ENCODE measurements at places on chromosomes 11 and 22. TPM values are rescaled to one million over a fixed set of nuclear protein-coding genes. Genes with fewer than 3 reads are reported as not detected.

GRCh38 chr11:12403997-12404350, 26.6 kb downstream of the PARVA start:
- ATAC-seq: no peak

POTEH gene
- not detected for total RNA-seq

DNA sequence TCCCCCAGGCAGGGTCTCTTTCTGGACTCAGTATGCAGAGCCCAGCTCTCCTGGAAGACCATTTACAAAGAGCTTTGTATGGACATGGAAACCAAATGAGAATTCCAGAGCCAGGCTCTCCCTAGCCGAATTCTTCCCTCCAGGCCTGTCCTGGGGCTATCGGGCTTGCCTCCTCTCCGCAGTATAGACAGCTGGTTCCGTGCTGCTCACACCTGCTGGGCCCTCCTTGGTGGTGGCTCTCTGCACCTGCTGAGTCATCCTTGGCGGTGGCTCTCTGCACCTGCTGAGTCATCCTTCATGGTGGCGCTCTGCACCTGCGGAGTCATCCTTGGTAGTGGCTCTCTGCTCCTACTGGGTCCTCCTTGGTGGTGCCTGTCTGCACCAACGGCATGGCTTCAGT, 743.5 kb downstream of the BRD1 start:
- ATAC-seq: no peak

DNA sequence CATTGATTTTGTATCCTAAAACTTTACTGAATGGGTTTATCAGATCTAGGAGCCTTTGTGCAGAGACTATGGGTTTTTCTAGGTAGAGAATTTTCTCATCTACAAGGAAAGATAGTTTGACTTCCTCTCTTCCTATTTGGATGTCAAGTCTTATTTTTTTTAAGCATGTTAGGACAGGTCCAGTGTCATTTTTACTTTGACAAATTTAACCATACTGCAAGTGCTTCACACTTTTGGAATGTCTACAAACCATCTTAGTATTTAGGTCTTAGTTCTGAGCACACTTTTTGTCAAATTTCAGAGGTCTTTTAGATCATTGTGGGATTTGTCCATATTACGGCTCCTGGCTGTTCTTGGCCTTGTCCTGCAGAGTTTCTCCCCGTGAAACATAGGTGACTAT, 715.2 kb upstream of the RAG2 start:
- no peak for ATAC-seq

DNA sequence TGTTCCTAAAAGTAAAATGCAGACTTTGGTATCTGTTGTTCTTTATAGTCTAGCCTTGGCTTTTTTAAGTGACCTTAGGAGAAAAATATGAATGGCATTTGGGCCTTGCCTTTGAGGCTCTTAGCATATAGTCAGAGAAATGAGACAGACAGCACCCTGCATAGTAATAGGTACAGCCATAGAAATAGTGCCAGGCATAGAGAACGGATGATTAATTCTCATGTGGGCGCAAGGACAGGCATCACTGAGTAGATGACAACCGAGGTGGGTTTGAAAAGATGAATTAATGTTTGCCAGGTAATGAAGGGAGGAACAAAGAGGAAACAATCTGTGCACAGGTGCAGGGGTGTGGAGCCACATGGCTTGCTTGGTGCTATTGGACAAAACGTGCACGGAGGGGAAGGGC, 90.5 kb downstream of the BMAL1 start:
- no peak for ATAC-seq

TESMIN gene
- total RNA-seq: 6.4 TPM

TNNI2 gene
- total RNA-seq: not detected

GRCh38 chr11:47270331-47271271, 668 bp downstream of the MADD start:
- peak; percentile 4 for ATAC-seq

CSF2RB gene
- not detected for total RNA-seq

- ATAC-seq: peak; percentile 92
Observed at GRCh38 chr11:44793350-44794090, 66.8 kb downstream of the TSPAN18 start.

- ATAC-seq: no peak
Observed at GRCh38 chr11:117092951-117093590, 5.2 kb downstream of the SIK3 start.

- ATAC-seq: peak; percentile 51
Observed at GRCh38 chr22:45452565-45453379, 39.3 kb downstream of the RIBC2 start.

- no peak for ATAC-seq
Observed at GRCh38 chr11:94928117-94928990, 45.0 kb downstream of the CWC15 start.

ANO1 gene
- total RNA-seq: 0.22 TPM

ZFTA gene
- 42.4 TPM for total RNA-seq

DNA sequence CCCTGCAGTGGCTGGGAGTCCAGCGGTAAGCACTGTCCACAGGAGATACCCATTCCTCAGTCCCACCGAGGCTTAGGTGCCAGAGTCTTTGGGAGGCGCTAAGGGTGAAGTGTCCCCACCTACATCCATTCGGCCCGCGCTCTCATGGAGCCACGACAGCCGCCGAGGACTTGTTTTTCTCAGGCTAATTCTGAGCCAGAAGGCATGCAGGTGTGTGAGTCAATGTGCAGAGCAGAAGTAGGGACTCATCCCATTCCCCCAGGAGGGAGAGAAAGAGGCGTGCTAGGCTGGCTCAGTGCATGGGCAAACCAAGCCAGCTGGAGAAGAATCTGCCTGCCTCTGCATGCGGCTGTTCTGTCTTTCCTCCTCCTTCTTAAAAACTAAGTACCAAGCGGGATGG, 46.6 kb downstream of the KCNC1 start:
- ATAC-seq: no peak

DNA sequence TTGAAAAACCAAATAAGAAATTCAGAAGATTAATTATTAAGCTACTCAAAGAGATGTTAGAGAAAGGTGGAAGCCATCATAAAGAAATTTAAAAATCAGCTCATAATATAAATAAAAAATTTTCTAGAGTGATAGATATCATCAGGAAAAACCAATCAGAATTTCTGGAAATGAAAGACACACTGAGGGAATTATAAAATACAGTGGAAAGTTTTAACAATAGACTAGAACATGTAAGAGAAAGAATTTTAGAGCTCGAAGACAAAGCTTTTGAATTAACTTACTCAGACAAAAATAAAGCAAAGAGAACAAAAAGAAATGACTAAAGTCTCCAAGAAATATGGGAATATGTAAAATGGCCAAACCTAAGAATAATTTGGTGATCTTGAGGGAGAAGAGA, 1926.9 kb upstream of the RAG2 start:
- ATAC-seq: no peak

- no peak for ATAC-seq
Observed at GRCh38 chr11:77501758-77502157, 27.9 kb upstream of the PAK1 start.

RFPL3 gene
- not detected for total RNA-seq

CCDC89 gene
- total RNA-seq: 4.2 TPM

PDGFD gene
- total RNA-seq: 22.7 TPM

DNA sequence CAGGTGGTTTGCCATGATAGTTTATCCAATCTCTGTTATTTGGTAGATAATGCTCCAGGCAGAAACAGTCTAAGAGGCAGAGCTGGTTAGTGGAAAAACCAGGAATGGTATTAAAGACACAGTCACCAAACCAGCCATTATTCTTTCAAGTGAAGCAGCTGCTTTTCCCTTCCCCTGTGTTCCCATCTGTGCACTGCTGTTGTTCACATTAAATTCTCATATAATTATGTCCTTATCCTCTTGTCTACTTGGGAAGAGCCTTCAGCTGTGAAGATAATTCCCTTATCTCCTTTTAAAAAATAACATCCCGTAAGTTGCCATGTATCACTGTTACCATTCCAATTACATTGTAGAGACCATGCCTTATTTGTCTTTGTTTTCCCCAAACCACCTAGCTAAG, 5.2 kb upstream of the TBCEL start:
- ATAC-seq: no peak

GRCh38 chr22:19292458-19293230, 1.1 kb upstream of the CLTCL1 start:
- ATAC-seq: no peak

DNA sequence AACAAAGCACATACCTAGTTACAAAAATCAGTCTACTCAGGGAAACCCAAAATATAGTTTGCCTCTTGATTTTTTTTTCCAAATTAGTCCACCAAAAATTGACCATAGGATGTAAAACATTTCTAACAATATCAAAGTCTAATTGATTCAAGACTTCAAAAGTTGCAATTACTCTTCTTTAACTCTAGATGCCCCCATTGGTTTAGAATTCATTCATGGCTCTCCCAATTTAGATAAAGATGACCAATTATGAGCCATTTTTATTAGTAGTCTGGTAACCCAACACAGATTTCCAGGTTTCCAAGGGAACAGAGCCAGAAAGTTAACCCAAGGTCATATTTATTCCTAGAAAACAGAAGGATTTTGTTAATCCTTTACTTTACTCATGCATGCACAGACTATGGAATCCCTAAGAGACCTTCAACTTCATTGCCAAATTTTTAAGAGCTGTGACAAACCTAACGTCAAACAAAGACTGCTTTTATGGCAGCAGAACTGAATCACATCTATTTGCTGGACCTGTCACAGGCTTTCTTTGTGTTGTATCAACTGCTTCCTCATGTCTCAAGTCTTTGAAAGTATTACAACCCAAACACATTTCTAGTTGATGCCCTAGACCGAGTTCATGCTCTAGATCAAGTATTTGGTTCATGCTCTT, 55.3 kb downstream of the C22orf42 start:
- no peak for ATAC-seq

GRCh38 chr11:11426226-11426952, 73.3 kb upstream of the CSNK2A3 start:
- no peak for ATAC-seq

GRCh38 chr22:30209642-30210041, 36.9 kb downstream of the LIF start:
- ATAC-seq: no peak

- peak; percentile 25 for ATAC-seq
Observed at GRCh38 chr11:47586098-47586855, at the start of gene FAM180B. Gene FAM180B, plus strand, starts transcription at chr11:47586678. Its CDS starts 91 bp downstream, at chr11:47586769.

USP2 gene
- total RNA-seq: 4.4 TPM

DNA sequence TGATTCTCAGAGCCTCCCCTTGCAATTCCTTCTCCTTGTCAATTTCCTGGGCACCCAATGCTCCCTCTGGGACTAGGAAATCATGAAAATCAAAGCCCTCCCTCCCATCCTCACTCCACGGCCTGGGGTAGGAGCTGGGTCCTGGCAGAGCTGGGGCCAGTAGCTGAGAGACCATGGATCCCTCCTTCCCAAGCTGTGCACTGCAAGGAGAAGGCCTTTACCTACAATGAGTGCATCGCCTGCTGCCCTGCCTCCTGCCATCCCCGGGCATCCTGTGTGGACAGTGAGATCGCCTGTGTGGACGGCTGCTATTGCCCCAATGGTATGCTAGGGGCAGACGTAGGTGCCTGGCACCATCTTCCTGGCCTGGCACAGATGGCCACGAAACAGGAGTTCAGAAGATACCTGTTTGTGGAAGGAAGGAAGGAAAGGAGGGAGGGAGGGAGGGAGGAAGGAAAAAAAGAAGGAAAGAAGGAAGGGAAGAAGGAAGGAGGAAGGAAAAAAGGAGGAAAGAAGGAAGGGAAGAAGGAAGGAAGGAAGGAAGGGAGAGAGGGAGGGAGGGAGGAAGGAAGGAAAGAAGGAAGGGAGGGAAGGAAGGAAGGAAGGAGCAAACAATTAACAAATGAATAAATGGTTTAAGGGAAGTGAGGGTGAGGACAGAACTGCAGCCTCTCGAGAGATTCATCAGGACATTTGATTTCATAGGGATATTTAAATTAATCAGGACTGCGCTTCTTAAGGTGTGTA, 12.5 kb downstream of the OTOG start:
- ATAC-seq: no peak

GRCh38 chr11:102382384-102382783, 35.4 kb downstream of the BIRC2 start:
- no peak for ATAC-seq

DNA sequence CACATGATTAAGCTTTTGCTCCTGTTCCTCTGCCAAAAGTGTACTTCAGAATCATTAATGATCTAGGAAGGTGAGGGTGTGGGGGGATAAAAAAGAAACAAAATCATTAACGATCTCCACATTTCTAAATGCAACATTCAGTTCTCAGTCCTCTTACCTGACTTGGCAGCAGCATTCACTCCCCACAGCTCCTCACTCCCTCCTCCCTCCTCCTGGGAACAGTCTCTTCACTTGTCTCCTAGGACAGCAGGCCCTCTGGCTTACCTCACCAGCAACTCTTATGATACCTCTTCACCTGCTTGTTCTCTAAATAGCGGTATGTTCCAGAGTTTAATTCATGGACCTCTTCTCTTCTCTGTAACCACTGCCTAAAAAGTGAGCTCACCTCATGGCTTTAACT, 56.5 kb upstream of the APOA1 start:
- ATAC-seq: no peak

CNTN5 gene
- total RNA-seq: 19.5 TPM

DRD4 gene
- total RNA-seq: 1.7 TPM

OR2AG1 gene
- 0.92 TPM for total RNA-seq

C11orf65 gene
- 3.4 TPM for total RNA-seq

LRP5 gene
- total RNA-seq: 14.5 TPM

- ATAC-seq: no peak
Observed at GRCh38 chr11:86517557-86517956, 142.9 kb downstream of the CCDC81 start.

DNA sequence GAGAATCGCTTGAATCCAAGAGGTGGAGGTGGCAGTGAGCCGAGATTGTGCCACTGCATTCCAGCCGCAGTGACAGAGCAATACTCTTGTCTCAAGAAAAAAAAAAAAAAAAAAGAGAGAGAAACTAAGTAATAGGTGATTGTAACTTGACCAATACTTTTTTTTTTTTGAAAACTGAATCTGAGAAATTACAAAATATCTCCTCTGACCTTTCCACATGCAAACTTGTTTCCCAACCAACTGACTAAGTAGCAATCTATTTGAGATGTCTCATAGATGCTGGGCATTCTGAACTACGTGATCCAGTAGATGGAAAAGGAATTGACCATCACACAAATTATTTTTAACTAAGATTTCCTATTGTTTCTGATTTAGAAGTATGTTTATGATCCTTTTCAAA, 407.3 kb upstream of the CHORDC1 start:
- no peak for ATAC-seq

DNA sequence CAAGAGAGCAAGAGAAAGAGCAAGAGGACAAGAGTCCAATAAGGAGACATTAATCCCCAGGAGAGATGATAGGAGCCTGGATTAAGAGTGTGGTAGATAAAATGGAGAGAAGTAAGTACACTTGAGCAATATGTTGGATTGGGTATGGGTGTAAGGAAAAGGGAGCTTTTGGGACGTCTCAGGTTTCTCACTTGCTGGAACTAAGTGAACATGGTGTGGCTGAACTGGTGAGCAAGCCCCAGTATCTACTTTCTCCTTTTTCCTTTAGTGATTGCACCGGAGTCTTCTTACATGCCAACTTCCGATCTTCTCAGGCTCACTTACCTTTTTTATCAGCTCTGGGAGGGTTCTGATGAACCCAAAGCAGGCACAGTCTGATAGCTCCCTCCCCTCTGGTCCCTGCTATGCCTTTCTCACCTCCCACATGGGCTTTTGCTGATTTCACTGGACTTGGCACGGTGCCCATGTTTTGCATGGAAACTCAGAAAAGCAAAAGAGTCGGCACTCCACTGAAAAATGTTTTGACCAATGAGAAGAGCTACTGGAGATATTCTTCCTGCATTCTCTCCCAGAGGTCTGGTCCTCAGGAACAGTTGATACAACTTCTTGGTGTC, 14.5 kb upstream of the APLNR start:
- ATAC-seq: peak; percentile 14
